H4 (cell line): ENCODE measurements at places on chromosomes 11 and 22. TPM values are rescaled to one million over a fixed set of nuclear protein-coding genes. Genes with fewer than 3 reads are reported as not detected.
A peak's percentile ranks its signal among the peaks of the same experiment; 100 is the strongest.

EXPH5 gene
- 0.49 and 2.1 TPM in 2 replicates for total RNA-seq

P4HA3 gene
- 0.17 and 0.27 TPM in 2 replicates for total RNA-seq

MRGPRX4 gene
- total RNA-seq = not detected in 2 replicates

OR5F1 gene
- not detected in 2 replicates for total RNA-seq

SPI1 gene
- not detected in 2 replicates for total RNA-seq

KCNJ1 gene
- total RNA-seq = not detected in 2 replicates

IFITM10 gene
- 1.4 and 2.0 TPM in 2 replicates for total RNA-seq

YPEL1 gene
- total RNA-seq = 0.52 and 0.64 TPM in 2 replicates

GRCh38 chr22:37291559-37292298 is 9.4 kb downstream of the CYTH4 start:
- no peak for DNase-seq

DNA sequence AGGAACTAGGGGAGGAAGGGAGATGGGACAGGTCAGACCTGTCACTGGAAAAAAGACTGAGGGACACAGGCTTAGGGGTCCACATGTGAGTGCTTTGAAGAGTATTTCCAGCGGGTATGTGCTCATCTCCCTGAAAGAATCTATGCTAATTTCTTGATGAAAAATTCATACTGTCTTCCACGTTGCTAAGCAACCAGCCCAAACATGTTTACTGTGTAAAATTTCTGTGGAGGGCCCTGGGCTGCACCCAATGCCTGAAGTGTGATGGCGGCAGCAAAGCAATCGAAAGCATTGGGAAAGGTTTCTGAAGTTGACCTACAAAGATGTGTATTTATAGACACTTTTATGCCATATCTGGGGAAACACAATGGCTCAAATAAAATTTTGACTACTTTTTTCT is 7.4 kb downstream of the SYT13 start:
- DNase-seq = no peak

DNA sequence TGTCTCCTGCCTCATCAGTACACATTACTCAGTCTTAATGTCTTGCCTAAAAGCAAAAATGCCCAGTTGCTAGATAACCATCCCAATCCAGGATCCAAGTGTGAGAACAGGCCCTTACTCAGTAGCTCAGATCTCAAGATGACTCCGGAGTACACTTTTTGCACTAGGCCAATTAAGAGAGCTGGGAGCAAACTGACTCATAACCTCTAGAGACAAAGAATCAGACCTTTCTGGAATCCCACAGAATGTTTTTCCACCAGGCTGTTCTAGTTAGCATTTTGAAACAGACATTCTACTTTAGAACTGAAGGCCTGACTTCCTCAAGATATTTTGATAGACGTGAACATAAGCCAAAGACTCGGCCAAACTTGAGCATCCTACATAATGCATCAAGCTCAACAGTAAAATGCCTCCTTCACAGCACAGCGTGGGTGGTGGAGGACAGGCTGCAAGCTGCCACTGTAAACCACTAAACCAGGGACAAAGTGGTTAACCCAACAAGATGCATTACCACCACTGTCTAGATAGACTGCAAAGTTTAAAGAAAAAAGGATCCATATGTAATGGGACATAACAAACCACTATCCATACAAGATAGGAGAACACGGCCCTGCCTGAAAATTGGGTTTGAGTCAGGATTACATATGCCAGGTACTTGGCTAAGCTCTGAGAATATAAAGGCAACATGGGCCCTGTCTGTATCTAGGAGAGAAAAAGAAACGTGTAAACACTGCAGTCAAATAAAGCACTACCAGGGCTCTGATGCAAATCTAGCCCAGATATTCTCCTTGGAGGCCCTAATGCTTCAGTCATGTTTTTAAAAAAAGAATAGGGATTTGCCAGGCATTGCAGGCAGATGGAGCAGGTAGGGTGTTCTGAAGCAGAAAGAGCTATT is 48.3 kb downstream of the MYH9 start:
- DNase-seq = no peak

DNA sequence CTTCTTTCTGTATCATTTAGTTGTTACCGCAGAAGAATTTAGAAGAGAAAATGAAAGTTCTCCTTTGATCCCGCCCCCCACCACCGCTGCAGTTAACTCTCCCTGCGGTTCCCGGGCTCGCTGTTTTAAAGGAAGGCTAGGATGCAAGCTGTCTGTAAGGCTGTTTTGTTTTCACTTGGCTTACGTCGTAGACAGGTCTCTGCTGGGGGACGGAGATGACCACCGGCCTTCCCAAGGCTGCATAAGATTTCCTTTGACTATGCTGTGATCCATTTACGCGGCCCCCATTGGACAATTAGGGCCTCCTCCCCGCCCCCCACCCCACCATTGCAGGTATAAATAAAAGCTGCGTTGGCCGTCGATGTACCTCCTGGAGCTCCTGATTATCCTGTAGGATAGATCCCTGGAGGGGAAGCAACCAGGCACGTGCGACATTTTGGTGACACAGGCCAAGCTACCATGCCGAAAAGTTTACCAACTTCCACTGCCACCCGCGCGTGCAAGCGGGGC is 1.4 kb upstream of the CPT1A start:
- DNase-seq = no peak

GRCh38 chr22:31377612-31378011 is 21.8 kb upstream of the DRG1 start:
- no peak for DNase-seq

DNA sequence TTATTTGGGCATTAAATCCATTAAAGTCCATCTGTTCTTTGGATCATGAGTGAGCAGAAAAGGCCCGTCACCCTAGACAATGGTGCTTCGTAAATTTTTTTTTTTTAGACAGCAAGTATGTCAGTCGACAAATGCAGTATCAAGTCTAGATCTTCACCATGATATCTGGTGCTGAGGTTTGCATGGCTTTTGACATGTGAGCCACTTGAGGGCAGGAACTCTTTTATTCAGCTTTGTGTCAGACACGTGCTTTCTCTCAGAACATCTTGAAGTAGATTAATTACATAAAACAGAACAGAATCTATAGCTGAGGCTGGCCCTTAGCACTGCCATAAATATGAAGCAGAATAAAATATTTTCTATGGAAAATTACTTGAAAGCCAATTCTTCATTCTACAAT is 62.9 kb upstream of the CARD18 start:
- DNase-seq = no peak

GRCh38 chr11:42524534-42525227 is 787.1 kb upstream of the API5 start:
- peak; percentile 78 for DNase-seq

- DNase-seq = no peak
Measured at GRCh38 chr22:24419475-24419850, 7.9 kb upstream of the ADORA2A start.
